ENCODE measurements at places on chromosomes 5 and 9.

- no peak for DNase-seq
Measured at GRCh38 chr9:112078432-112078831, 96.7 kb downstream of the SUSD1 start.

DNA sequence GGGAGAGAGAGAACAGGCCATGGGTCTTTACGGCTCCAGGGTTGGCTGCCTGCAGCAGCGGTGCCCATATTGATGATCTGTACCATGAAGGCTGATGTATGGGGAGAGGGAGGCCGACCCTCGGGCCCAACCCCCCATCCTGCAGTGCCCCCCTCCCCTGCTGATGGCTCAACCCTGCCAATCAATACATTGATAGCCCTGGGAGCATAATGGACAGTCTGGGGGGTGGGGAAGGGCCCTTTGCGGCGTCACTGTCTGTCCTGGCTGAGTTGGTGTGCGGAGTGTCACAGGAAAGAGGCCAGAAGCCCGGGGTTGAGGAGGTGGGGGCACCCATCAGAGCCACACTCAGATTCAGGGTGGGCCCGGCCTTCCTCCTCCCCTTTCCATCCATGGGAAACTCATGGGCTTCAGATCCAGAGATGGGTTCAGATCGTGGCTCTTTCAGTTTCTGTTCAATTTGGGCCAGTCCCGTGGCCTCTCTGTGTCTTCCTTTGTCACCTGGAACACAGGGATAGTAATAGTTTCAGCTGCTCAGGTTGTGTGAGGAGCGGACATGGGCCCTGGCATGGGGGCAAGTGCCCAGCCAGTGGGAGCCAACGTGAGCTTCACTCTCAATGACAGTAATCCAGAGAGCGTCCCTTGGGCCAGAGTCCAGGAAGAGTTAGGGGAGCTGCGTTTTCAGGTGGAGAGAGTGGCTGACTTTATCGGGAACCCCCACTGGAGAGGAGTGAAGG is 9.5 kb downstream of the FGF18 start:
- no peak for DNase-seq

- no peak for DNase-seq
Measured at GRCh38 chr5:40217553-40217952, 462.2 kb upstream of the PTGER4 start.

GRCh38 chr5:172859966-172860365 is 25.9 kb downstream of the ERGIC1 start:
- DNase-seq, result no peak

- DNase-seq, result no peak
Measured at GRCh38 chr9:89804766-89805531, 200.1 kb downstream of the GADD45G start.

GRCh38 chr5:68748101-68748500 is 345.7 kb upstream of the SLC30A5 start:
- no peak for DNase-seq

GRCh38 chr9:90953200-90953599 is 151.6 kb downstream of the SYK start:
- DNase-seq, result no peak

DNA sequence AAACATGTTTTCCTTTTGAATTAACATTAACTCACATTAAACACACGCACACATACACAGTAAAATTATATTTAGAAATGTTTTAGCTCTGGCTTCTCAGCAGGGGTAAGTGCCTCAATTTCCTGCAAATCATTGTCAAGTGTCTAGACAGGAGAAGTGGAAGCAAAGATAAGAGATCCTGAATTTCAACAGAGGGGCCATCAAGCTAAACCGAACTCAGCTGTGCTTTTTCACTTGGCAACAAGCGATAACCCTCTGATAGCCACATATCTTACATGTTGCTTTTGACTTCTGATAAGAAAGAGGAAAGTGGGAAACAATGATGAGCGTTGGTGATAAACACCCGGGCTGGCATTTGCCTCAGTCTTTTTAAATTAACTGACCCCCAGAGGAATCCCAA is 79.7 kb upstream of the SPDL1 start:
- DNase-seq, result no peak

GRCh38 chr9:115524453-115525059 is 406.6 kb upstream of the TNC start:
- DNase-seq, result peak; percentile 29

- no peak for DNase-seq
Measured at GRCh38 chr9:10562581-10563343, 50.0 kb downstream of the PTPRD start.

DNA sequence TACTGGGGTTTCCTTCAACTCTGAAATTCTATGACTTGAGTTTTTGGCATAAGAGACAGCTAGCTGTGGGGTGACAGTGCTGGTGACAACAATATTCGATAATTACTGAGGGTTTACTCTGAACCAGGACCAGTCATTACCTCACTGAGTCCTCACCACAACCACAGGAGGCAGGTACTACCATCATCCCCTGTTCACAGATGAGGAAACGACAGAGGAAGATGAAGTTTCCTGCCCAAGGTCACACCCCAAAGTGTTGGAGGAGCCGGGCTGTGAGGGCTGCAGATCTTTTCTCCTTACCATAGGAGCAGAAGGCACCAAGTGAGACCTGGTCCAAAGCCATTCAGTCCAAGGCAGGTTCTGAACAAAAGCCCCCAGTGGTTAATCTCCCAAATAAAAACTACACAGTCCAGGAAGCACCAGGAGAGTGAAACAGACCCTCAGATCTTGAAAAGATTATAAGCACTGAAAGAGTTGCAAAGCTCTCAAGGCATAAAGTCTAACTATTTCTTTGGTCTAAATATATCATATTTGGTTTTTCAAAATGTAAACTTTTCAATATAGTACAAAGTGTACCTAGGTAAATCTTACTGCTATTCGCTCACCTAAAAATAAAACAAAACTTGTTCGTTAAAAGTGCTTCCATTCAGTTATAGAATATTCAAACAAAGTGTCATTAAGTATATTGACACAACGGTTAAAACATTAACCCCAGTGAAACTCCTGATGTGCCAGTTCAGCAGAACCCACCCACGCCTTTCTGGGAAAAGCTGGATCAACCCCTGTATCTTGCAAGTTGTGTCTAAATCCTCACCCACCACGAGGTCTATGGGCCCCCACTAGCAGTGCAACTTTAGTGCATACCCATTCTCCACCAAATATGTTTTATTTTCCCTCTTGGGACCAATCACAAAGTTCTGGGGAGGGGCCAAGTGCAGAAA is 82.6 kb upstream of the EQTN start:
- DNase-seq, result no peak

DNA sequence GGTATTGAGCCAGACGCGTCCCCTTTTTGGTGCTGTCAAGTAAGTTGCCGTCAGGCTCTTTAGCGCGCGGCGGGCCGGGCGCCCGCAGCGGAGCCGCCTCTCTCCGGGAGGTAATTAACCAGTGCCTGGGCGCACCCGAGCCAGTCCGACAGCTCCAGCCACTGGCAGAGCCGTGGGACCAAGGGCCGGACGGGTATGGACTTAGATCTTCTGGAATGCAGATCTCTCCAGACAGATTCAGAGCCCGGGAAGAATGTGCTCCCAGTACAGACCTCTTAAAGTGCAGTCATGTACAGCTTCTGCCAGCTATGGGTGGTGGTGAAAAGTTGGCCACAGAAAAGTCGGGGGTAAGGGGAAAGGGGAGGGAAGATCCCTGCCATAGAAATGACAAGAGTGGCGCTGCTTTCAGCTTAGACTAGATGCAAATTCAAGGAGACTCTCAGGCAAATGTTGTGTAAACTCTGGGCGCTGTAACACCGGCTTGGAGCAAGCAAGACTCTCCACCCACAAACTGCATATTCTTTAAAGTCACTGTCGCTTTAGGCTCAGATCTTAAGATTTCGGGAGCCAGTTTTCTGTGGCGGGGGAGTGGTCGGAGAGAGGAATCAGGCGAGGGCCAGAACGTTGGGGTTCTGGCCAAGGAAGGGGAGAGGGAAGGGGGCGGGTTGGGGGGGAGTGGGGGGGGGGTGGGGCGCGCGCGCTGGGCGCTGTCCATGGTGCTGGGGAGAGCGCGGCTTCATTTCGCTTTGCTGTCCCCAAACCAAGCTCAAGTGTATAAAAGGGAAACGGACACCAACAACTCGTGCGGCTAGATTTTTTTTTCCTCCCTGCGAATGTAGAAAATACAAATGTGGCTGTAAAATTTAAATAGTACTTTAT is 29.2 kb downstream of the NR2F1 start:
- peak; percentile 18 for DNase-seq

Measured in HTR-8/SVneo (cell line).